ENCODE measurements at places on chromosomes 1 and 21.

DNA sequence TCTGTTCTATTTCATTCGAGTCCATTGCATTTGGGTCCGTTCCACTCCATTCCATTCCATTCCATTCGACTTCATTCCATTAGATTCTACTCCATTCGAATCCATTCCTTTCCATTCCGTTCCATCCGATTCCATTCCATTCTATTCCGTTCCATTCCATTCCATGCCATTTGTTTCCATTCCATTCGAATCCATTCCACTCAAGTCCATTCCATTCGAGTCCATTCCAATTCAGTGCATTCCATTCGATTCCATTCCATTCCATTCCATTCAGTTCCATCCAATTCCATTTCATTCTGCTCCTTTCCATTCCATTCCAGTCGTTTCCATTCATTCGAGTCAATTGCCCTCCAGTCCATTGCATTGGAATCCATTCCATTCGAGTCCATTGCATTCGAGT is 2603.7 kb upstream of the TPTE start:
- no peak for DNase-seq

DNA sequence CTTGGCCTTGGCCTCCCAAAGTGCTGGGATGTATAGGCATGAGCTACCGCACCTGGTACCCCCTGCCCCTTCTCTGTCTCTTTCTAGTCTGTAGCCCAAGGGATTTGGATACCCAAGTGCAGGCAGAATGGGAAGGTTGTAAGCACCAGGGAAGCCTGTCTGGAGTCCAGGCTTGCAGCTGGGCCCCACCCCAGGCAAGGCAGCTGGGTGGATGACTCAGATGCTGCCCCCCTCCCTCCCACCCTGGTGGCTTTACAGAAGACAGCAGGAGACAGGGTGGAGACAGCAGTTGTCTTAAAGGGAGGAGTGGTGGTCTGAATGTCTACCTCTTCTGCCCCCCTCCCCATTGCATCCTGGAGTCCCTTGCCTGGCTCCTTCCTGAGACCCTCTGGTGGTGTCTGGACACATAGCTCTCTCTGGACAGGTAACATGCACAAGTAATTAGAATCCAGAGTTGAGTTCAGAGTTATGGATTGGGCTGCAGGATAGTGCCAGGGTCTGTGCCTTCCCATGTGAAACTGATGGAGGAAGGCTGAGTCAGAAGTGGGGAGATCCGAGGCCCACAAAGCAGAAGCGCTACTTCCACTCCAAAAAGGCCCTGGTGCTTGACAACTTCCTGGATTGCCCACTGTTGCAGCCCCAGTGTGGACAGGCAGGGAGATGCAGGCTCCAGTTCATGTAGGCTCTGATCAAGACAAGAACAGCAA is 5.1 kb downstream of the LMNA start:
- DNase-seq = peak; percentile 81

- no peak for DNase-seq
Observed at GRCh38 chr1:16072616-16073484, 601 bp downstream of the FAM131C start.

DNA sequence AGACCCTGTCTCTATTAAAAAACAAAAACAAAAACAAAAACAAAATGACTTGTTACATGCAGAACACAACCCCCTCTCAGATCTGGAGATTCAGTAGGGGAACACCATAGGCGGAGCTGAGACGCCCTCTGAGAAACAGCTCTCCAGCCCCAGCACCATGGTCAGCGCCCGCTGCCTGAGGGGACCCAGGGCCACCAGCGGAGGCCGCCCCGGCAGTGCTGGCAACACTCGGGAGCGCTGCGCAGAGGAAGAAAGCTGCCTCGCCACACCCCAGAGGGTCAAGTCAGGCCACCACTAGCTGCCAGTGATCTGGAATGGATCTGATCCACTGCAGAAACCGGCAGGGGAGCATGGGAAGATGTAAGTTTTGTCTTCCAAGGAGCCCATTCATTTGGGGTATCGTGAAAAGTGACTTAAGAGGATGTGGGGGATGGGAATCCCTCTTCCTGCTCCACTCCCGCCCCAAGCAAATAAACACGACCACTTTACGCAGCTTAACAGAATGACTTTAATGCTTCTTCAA is 3.1 kb downstream of the ACTA1 start:
- DNase-seq = peak; percentile 80

Measured in right hindlimb (tissue), 1 donor.